ENCODE measurements at places on chromosomes 5 and 9.

GRCh38 chr5:81268521-81269196 lies 32.7 kb upstream of the ZCCHC9 start:
- no peak for DNase-seq
- no peak overlapping the region for H3K27ac ChIP-seq
- peaks cover 3% of the 10 kb centered on the region for H3K4me1 ChIP-seq
- no peak overlapping the region for H3K4me3 ChIP-seq
- H3K27me3 ChIP-seq: no peaks in the 10 kb centered on the region
- H3K36me3 ChIP-seq: peaks cover 14% of the 10 kb centered on the region

- H3K27me3 ChIP-seq: peaks cover 7% of the 10 kb centered on the region
- no peak for DNase-seq
- H3K27ac ChIP-seq: no peak overlapping the region
- H3K4me1 ChIP-seq: peaks cover 3% of the 10 kb centered on the region
- H3K4me3 ChIP-seq: no peak overlapping the region
Observed at GRCh38 chr9:83209188-83209731, 146.3 kb upstream of the RASEF start.

- H3K36me3 ChIP-seq: no peaks in the 10 kb centered on the region
- H3K27me3 ChIP-seq: peaks cover 6% of the 10 kb centered on the region
- peak; percentile 40 for DNase-seq
- H3K27ac ChIP-seq: no peak overlapping the region
- no peak overlapping the region for H3K4me3 ChIP-seq
Observed at GRCh38 chr9:130461218-130461630, 16.5 kb downstream of the ASS1 start.

- no peak for DNase-seq
- H3K4me3 ChIP-seq: no peak overlapping the region
Observed at GRCh38 chr5:41736641-41737040, 133.6 kb downstream of the OXCT1 start.

DNA sequence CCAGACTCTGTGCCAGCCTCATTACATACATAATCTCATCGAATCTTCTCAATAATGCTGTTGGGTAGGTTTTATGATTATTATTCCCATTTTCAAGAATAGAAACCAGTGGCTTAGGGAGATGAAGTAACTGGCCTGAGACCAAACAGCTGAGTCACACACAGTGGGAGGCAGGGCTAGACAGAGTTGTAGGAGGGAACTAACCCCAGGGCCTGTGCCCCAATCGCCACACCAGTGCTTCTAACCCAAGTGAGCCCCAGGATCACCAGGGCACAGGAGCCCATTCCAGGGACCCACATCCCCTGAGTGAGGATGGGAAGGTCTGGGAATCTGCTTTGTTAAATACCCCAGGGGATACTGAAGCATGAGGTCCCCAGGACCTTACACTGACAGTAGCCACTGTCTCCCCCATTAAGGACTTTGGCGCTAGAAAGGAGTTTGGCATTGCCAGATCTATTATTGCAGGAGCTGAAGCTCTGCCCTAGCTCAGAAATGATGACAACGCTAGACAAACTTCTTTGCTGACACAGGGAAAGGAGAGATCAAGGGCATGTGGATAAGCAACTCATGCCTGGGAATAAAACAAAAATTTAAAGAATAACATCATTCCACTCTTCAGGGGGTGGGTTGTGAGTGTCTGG lies 63.8 kb upstream of the PPARGC1B start:
- H3K27me3 ChIP-seq: peaks cover 1% of the 10 kb centered on the region
- H3K36me3 ChIP-seq: no peaks in the 10 kb centered on the region
- H3K4me3 ChIP-seq: no peak overlapping the region
- no peak overlapping the region for H3K27ac ChIP-seq
- peaks cover 3% of the 10 kb centered on the region for H3K4me1 ChIP-seq

- no peaks in the 10 kb centered on the region for H3K36me3 ChIP-seq
- no peak overlapping the region for H3K27ac ChIP-seq
- no peak for DNase-seq
- H3K27me3 ChIP-seq: no peaks in the 10 kb centered on the region
Observed at GRCh38 chr9:27496135-27496504, 28.0 kb upstream of the IFNK start.

DNA sequence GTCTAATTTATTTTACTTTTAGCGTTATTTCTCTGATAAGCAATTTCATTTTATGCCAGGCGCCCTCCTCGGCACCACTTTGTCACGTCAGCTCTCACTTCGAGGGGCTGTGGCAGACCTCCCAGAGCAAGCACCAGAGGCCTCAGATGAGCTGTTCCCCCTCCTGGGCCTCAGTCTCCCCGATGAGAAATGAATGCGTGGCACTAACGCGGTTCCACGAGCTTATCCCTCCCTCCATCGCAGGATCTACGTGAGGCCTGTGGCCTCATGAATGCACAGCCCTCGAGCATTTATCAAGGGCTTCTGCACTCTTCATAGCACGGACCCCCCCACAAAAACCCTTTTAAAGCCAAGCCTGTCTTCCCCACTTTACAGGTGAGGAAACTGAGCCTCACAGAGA lies 205.2 kb downstream of the CDK5RAP2 start:
- DNase-seq: no peak
- no peak overlapping the region for H3K4me3 ChIP-seq
- no peaks in the 10 kb centered on the region for H3K4me1 ChIP-seq

- no peaks in the 10 kb centered on the region for H3K4me1 ChIP-seq
- H3K27me3 ChIP-seq: peaks cover 2% of the 10 kb centered on the region
- H3K4me3 ChIP-seq: no peak overlapping the region
- H3K36me3 ChIP-seq: no peaks in the 10 kb centered on the region
Observed at GRCh38 chr5:147887026-147887627, 8.6 kb downstream of the SCGB3A2 start.

DNA sequence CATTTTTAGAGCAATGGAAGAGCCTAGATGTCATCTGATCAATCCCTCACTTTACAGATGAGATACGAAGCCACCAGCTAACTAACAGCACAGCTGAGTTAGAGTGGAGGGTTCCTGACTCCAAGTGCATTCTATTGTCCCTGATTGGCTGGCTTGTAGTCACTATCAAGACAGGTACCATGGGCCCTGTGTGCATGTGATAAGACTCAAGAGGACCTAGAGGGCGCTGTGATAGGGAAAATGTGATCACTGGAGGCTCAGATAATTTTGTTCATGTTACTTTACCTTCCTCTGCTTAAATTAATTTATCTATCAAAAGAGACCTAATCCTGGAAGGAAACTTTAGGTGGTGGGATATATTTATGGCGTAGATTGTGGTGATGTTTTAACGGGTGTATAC lies 19.5 kb upstream of the SNAPC3 start:
- H3K4me3 ChIP-seq: no peak overlapping the region
- H3K27ac ChIP-seq: no peak overlapping the region
- no peaks in the 10 kb centered on the region for H3K4me1 ChIP-seq

DNA sequence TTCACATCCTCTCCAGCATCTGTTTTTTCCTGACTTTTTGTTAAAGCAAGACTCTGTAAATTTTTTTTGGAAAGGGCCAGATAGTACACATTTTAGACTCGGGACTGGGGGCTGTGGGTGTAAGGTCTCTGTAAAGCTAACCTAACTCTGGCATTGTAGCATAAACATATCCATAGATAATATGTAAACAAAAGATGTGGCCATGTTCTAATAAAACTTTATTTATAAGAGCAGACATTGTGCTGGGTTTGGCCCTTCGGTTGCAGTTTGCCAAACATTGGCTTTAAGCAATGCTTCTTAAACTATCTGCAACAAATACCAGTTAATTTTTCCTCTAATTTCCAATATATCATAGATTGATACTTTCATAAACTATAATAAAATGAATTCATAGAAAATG lies 605.2 kb downstream of the EBF1 start:
- no peaks in the 10 kb centered on the region for H3K36me3 ChIP-seq
- H3K4me1 ChIP-seq: no peaks in the 10 kb centered on the region
- H3K27me3 ChIP-seq: no peaks in the 10 kb centered on the region
- H3K4me3 ChIP-seq: no peak overlapping the region
- DNase-seq: no peak

- no peak overlapping the region for H3K4me3 ChIP-seq
- no peak overlapping the region for H3K27ac ChIP-seq
- H3K4me1 ChIP-seq: no peaks in the 10 kb centered on the region
- DNase-seq: no peak
- no peaks in the 10 kb centered on the region for H3K36me3 ChIP-seq
- no peaks in the 10 kb centered on the region for H3K27me3 ChIP-seq
Observed at GRCh38 chr9:134897584-134898170, 17.1 kb downstream of the FCN2 start.

DNA sequence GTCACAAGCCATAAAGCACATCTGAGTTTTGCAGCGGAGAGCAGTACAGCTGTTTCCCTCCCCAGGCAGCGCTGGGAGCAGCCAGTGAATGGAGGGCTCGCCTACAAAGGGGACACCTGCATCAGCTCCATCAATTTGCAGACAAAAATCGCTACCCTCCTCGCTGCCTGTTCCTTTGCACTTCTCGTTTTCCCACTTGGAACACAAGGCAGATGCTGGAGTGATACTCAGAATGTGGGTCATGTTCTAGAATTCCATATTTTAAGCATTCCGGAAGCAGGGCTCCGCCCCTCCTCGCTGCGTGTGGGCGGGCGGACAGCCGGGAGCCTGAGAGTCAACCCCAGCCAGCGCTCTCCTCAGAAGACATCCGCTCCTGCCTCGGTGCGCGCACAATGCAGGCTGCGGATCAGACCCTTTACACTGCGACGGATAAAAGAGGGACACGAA lies 92.1 kb downstream of the LMNB1 start:
- no peak for DNase-seq
- H3K36me3 ChIP-seq: no peaks in the 10 kb centered on the region
- H3K27me3 ChIP-seq: no peaks in the 10 kb centered on the region

- H3K36me3 ChIP-seq: peaks cover 61% of the 10 kb centered on the region
- peaks cover 38% of the 10 kb centered on the region for H3K4me1 ChIP-seq
- DNase-seq: no peak
- H3K4me3 ChIP-seq: no peak overlapping the region
Observed at GRCh38 chr5:154862766-154863165, 4.3 kb downstream of the CNOT8 start.

GRCh38 chr5:177302354-177303110 lies 987 bp downstream of the RAB24 start:
- H3K36me3 ChIP-seq: peaks cover 56% of the 10 kb centered on the region
- no peaks in the 10 kb centered on the region for H3K27me3 ChIP-seq
- no peak for DNase-seq
- peaks cover 56% of the 10 kb centered on the region for H3K4me1 ChIP-seq
- H3K27ac ChIP-seq: peak overlapping the region; percentile 69
- peak overlapping the region; percentile 97 for H3K4me3 ChIP-seq

- H3K27me3 ChIP-seq: no peaks in the 10 kb centered on the region
- no peaks in the 10 kb centered on the region for H3K36me3 ChIP-seq
- no peak overlapping the region for H3K27ac ChIP-seq
- no peak overlapping the region for H3K4me3 ChIP-seq
- DNase-seq: no peak
- no peaks in the 10 kb centered on the region for H3K4me1 ChIP-seq
Observed at GRCh38 chr9:10048994-10049393, 563.8 kb downstream of the PTPRD start.

DNA sequence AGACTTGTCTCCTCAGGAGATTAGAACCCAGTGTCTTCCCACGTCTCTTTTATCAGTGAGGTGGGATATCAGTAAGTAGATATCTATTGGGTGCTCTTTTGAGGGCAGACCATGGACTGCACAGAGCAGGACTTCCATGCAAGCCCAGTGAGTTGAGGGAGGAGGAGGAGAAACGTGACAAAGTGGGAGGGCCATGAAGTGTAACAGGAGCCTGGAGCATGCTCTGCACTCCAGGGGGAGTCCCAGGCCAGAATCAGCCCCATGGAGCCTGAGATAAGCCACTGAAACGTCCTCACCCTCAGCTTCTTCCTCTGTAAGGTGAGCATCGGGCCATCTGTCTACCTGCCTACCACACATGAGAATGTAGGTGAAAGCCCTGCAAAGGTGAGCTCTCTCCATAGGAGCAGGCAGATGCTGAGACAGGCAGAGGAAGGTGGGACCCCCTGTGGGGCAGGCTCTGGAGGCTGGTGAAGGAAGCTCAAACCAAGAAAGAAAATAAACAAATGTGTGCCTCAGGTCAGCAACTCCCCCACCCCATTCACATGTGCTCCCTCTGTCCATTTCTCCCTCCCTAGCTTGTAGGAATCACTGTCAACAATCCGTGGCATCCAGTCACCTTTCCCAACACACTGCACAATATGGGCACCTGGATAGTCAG lies 87.4 kb downstream of the NRG2 start:
- no peak overlapping the region for H3K4me3 ChIP-seq
- no peaks in the 10 kb centered on the region for H3K4me1 ChIP-seq
- no peak overlapping the region for H3K27ac ChIP-seq

- H3K27ac ChIP-seq: no peak overlapping the region
- peaks cover 29% of the 10 kb centered on the region for H3K4me1 ChIP-seq
- DNase-seq: no peak
- H3K4me3 ChIP-seq: no peak overlapping the region
Observed at GRCh38 chr9:21082671-21083070, 4.9 kb upstream of the IFNB1 start.

DNA sequence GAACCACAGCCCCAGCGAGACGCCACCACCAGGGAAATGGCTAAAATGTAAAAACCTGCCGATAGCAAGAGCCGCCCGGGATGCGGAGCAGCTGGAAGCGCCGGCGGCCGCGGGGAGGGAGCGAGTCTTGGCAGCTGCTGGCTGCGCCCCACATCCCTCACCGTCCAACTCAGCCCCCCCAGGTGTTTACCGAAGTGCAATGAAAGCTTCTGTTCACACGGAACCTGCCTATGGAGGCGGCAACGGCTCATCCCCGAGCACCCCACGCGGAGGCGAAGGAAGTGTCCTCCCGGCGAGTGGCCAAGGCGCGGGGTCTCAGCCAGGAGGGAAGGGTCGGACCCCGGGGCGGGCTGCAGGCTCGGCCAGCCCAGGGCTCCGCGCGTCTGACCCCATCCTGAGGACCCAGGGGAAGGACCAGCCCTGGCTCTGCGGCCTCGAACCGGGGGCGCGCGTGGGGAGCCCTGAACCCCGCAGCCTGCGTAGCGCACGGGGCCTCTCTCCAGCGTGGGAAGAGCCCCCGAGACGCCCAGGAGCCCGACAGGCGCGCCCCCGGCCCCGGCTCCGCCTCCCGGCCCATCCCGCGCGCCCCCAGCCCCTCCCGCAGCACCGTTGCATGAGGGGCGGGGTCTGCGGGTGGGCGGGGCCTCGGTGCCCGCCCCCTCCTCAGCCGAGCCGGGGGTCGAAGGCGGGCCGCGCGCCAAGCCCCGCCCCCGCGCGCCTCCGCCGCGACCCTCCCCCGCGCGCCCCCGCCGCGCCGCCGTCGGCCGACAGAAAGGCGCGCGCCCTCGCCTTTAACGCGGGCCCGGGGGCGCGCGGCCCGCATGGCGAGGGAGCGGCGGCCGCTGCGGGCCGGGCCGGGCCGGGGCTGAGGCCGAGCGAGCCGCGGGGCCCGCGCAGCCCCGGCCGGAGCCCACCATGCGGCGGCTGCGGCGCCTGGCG lies at the start of gene DIPK1B:
TSS of gene DIPK1B (plus strand) at position 822 of the 939 bp plus-strand sequence. CDS start at position 916, 94 bp downstream.
- peaks cover 25% of the 10 kb centered on the region for H3K27me3 ChIP-seq
- DNase-seq: no peak
- peak within 1 kb of the TSS; percentile 56 for H3K4me3 ChIP-seq
